Tibial artery (tissue), 4 donors: ENCODE measurements at places on chromosomes 16 and 17.
A peak's percentile ranks its signal among the peaks of the same experiment; 100 is the strongest.

- no peak for DNase-seq
These were observed 8.9 kb downstream of the RNF166 start for GRCh38 chr16:88697116-88697830.

GRCh38 chr16:31476303-31477219 is 4.6 kb downstream of the TGFB1I1 start:
- peak; percentile 74 for DNase-seq

DNA sequence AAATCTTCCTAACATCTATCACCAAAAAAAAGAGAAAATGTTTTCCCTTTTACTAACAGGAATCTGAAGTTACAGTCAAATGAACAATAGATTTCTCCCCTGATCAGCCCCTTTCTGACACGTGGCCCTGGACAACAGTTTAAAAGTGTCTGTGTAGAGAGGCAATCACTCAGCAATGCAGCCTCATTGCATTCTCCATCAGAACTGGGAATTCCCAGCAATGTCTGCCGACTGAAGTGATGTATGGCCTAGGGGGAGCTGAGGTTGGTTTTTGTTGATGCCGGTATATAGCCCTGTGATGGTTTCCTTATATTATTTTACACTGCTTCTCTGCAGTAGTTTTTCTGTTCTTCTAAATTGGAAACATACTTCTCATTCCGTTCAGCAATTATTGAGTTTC is 904.3 kb upstream of the CDH8 start:
- no peak for DNase-seq

- no peak for DNase-seq
These were observed 68.0 kb downstream of the SOX9 start for GRCh38 chr17:72188801-72189200.

- DNase-seq, result no peak
These were observed 214.1 kb upstream of the FOXF1 start for GRCh38 chr16:86296256-86296655.

GRCh38 chr17:81713556-81714411 is 1.7 kb downstream of the SLC25A10 start:
- no peak for DNase-seq

DNA sequence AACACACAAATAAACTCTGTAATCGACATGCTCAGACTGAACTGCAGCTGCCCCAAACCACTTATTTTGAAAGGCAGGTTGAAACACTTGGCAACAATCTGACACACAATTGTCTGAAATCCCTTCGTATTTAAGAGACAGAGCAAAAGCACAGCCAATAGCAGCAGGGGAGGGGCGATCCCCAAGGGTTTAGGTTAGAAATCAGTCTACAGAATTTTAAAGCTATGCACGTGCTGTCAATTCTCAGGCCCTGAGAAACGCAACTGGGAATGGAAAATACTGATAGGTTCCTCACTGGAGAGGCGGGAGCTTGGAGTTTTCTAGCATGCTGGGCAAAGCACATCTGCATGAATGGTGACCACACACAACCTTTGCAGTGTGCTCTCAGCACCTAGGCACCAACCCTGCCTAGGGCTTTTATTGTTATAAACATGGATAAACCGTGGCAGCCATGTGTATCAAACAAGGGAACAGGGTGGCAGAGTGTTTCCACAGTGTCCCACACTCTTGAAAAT is 168.0 kb downstream of the AATF start:
- DNase-seq, result no peak

DNA sequence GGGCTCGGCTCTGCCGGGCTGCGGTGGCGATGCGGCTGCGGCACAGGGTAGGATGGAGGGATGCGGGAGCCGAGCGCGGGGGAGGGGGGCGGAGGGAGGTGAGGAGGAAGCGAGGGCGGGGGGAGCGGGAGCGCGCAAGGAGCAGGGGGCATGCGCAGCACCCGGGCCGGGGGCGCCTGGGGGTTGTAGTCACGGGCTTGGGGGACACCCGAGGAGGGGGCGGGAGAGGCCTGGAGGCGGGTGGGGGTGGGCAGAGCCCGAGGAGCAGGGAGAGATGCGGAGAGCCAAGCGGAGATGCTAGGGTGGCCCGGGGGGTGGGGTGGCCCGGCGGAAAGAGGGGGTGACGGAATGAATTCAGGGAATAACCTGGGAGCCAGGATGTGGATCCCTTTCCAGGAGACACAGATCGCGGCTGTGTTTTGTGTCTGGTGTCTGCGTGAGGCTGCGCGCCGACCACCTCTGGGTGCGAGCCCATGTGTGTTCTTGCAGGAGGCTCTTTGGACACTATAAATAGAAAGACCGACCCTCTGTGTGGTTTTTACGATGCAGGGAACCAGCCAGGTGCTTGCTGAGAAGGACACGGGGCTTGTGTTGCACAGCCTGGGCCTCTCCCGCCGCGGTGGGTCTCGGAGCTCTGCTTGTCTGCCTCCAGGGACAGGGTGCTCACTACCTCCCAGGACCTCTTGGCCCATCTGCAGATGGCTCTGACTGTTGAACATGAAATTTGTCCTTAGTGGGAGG is at the start of gene STX1B:
TSS of gene STX1B (minus strand) at position 54 of the 741 bp plus-strand sequence. CDS start 242 bp downstream, outside the sequence.
- DNase-seq, result no peak
